ENCODE measurements at places on chromosomes 11 and 22. TPM values are rescaled to one million over a fixed set of nuclear protein-coding genes. Genes with fewer than 3 reads are reported as not detected.

Gene RASGRP2
- total RNA-seq, result not detected

Gene OR51V1
- total RNA-seq, result not detected

Gene TRIM49
- not detected for total RNA-seq

Gene TBX1
- total RNA-seq, result 2.8 TPM

Gene CEP126
- 3.9 TPM for total RNA-seq

Gene GAB4
- not detected for total RNA-seq

Gene SPTBN2
- total RNA-seq, result 0.27 TPM

Gene GLYATL2
- 3.3 TPM for total RNA-seq

All from fibroblast of the aortic adventitia (primary cell).